Stimulated activated CD8-positive, alpha-beta memory T cell treated with anti-CD3 and anti-CD28 coated beads, Interleukin-7, amount 100 ng/mL, for 48 hours (primary cell): ENCODE measurements at places on chromosomes 12 and 14.

DNA sequence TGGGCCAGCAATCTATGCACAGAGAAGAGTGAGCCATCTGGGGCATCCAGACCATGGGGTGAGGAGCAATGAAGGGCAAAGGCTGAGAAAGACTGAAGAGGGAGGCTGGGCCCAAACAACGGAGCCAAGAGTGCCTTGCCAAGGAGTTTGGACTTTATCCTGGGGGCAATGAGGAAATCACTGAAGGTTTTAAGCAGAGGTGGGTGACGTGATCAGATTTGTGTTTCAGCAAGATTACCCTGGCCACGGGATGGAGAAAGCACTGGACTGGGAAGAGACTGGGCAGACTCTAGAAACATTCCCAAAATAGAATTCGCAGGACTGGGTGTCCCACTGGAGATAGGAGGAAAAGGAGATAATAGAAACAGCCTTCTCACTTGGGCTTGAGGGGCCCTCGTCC is 65.3 kb downstream of the DPF3 start:
- no peak for DNase-seq

DNA sequence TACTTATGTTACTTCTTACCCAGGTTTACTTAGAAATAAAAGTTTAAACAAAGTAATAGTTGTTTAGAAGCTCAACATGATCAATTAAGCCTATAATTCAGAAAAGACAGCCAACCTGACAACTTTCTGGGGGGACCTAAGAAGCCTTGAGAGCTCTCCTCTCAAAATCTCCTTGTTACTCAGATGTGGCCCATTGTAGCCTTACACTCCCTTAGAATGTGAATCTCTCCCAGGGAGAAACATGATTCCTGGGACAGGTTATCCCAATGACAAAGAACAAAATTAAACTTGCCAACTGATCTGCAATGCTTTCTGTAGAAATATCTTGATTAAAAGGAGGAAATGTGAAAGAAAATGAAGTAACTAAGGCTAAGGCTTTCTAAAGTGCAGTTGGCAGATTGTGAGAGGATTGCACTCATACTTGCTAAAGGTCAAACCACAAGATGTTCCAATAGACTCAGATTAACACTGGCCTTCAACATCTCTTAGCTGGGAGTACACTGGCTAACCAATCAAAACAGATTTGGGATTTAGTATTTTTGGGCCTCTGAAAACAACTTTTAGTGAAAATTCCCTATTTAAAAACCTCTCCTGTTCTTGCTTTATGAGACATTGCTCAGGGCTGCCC is 72.3 kb upstream of the TMX1 start:
- DNase-seq: no peak

- no peak for DNase-seq
Measured at GRCh38 chr12:49366096-49366651, 1.1 kb upstream of the SPATS2 start.

- DNase-seq: no peak
Measured at GRCh38 chr12:122318607-122319605, 52.6 kb upstream of the VPS33A start.

- no peak for DNase-seq
Measured at GRCh38 chr14:22906073-22906472, 12.9 kb downstream of the RBM23 start.

DNA sequence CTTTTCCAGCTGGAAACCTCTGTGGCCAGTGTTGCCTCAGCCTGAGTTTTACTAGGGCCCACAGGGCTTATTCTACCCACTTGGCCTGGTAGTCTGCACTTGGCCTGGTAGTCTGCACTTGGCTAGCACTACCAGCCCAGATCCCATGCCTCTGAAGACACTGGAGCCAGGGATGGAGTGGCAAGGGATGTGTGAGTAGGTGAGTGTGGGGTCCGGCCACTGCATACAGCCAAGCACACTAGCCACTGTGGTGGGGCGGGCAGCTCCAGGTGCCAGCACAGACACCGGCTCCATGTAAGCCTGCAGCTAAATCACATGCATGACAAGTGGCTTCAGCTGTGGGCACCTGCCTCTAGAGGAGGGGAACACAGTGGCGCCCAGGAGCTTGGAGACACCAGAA is 63.4 kb upstream of the NAV3 start:
- DNase-seq: no peak

GRCh38 chr12:107992870-107993451 is 136.1 kb upstream of the WSCD2 start:
- no peak for DNase-seq

DNA sequence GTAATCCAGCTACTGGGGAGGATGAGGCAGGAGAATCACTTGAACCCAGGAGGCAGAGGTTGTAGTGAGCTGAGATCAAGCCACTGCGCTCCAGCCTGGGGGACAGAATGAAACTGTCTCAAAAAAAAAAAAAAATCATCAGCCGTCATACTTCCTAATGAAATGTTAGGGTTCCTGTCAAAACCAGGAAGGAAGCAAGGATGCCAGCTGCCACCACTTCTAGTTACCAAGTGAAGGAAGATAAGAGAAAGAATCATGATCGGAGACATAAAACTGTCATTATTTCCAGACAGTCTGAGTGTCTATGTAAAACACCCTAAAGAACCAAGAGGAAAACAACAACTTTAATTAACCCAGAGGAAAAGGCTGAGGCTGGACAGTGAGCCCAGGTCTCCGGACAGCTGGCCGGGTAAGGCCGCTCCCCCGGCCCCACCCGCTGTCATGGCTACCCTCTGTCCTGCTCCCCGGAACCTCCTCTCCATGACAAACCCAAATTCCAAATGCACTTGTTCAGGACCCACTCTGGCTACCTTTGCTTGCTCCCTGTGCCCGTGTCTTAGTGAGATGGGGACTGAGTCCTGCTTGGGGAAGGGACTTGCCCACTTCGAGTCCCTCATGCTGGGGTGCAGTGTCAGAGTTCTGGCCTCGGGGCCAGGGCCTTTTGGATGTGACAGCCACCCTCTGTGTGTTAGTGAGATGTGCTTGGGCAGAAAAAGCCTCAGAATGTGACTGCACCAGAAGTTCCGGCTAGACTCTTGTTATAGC is 29.0 kb downstream of the SLC6A12 start:
- DNase-seq: no peak

DNA sequence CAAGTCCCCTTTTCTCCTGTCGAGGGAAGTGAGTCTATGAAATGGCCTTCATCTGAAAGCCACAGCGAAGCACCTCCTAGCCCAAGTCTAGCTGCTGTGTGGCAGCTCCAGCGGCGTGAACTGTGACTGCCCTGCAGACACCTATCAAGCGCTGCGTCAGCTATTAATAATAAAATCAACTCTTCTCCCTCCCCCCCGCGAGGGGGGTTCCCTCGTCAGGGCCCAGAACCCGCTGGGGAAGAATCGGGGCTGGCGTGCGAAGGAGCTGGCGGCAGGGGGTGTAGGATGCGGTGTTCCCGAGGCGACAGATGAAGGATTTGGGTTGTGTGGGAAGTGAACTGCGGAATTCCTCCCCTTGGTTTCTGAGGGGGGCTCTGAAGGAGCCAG is 662 bp upstream of the ATP2A2 start:
- peak; percentile 6 for DNase-seq

GRCh38 chr14:20417250-20418186 is 4.2 kb upstream of the TEP1 start:
- DNase-seq: no peak

GRCh38 chr12:68790081-68790951 is 17.7 kb upstream of the MDM2 start:
- no peak for DNase-seq

GRCh38 chr12:12813120-12814101 is at the start of gene DDX47:
DDX47 (plus strand) TSS chr12:12813346; CDS start chr12:12813368, 22 bp downstream.
- peak; percentile 95 for DNase-seq

DNA sequence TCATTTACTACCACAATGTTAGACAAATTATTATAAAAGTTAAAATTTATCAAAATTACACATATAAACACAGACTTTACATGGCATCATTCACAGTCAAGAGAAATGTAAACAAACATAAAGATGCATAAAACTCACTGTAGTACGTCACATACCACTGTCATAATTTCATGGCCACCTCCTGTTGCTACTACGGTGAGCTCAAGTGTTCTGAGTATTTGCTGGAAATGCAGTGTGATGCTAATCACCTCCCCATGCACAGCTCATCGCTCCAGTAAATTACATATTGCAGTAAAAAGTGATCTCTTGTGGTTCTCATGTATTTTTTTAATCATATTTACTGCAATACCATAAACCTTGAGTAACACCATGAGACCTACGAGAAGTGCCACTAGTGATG is 247.7 kb upstream of the SFSWAP start:
- no peak for DNase-seq

GRCh38 chr12:21429994-21430393 is 7.5 kb upstream of the PYROXD1 start:
- no peak for DNase-seq

DNA sequence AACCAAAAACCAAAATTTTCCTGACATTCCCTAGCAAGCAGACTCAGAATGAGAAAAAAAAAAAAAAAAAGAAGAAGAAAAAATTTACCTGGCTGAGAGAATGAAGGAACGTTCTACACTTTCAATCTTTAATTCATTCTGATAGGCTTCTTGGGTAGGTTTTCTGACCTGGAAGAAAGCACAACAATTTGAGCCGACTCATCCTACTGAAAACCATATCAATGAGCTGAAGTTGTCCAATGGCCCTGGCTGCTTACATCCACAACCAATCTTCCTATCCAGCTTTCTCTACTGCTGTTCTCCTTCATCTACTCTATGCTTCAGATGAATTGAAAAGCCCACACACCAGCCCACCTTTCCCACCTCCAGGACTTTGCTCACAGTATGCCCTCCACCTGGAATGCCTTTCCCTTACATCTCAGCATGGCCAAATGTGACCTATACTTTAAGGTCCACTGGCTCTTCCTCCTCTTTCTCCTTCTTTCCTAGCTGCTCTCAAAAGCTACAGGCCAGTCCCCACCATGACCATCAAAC is 31.6 kb upstream of the NR2C1 start:
- DNase-seq: no peak

- no peak for DNase-seq
Measured at GRCh38 chr12:28780096-28780495, 369.0 kb upstream of the FAR2 start.

GRCh38 chr14:90354551-90355298 is 23.0 kb upstream of the NRDE2 start:
- DNase-seq: no peak

DNA sequence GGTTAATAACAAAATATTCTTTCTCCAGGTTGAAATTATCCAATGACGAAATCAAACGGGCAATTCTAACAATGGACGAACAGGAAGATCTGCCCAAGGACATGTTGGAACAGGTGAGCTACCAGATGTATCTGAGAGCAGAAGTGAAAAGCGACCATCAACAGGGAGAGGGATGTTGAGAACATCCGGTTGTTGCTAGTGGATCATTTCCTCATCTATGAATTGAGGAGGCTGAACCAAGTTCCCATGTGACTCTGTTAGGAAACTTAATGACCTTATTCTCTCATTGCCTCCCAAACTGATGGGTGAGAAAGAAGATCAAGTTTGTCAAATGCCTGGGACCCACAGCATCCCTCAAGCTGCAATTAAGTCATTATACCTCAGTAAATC is 117.7 kb downstream of the GPR135 start:
- no peak for DNase-seq

GRCh38 chr12:2958432-2959191 is 585 bp upstream of the TEAD4 start:
- no peak for DNase-seq

GRCh38 chr12:75750716-75751306 is 239.4 kb upstream of the KRR1 start:
- no peak for DNase-seq

- DNase-seq: no peak
Measured at GRCh38 chr12:92074889-92075288, 70.8 kb downstream of the BTG1 start.

DNA sequence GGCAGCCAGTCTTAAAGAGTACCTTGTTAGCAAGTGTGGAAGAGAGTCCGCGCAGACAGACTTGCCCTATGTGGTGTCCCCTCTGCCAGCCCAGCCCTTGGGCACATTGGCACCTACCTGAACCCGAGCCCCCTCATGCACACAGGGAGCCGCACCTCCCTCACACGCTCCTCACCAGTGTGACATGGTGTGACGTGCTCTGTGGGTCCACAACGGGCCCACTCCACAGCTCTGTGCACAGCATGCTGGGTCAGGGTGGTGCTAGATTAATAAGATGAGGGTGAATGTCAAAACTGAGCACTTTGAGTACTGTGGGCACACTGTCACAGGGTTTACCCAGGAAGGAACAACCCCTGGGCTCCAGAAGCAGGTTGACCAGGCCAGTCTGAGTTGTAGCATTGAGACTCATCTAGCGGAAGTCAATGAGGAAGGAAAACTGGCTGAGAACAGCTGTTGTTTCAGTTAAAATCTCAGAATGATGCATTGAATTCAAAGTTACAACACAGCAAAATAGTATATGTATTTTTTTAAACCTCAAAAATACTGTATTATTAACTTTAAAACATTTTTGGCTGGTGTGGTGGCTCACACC is 53.4 kb upstream of the AMN start:
- DNase-seq: no peak

GRCh38 chr12:120164293-120164692 is 30.2 kb downstream of the GCN1 start:
- no peak for DNase-seq

GRCh38 chr12:80763874-80764273 is 47.2 kb downstream of the MYF5 start:
- no peak for DNase-seq

DNA sequence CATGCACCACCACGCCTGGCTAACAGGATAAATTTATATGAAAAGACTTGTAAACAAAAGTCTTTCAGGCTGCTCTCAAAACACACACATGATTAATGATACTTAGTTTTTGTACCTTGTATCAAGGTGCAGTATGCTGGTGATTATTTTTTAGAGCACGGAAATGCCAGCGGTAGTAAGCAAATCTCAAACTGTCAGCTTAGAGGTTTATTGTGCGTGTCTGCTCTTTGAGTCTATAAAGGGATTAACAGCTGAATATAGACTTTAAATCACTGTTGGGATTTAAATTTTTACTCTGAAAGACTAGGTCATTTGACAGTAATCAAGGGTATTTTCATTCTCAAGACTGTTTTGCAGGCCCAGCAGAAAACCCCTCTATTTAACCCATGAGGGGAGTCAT is 50.5 kb downstream of the PLEKHA5 start:
- DNase-seq: no peak

DNA sequence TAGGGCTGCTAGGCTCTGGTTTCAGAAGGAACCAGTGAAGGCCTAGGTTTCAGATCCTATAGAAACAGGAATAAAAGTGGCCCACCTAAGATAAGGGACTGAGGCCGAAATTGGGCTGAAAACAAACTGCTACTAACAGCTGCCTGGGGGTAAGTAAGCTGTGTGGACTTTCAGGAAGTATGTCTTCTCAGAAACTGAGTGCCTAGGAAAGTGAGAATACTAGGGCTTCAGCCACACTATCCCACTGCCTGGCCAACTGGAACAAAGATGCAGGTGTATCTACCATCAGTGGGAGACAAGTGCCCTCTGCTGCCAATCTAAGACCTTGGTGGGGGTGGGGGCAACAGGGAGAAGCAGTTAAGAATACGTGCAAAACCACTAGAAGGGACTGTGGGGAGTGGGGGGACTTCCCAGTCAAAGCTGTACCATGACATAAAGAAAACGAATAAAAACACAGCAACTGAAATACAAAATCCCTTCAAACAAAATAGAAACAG is 82.5 kb downstream of the MED13L start:
- peak; percentile 45 for DNase-seq
